Motor neuron (in vitro differentiated cells): ENCODE measurements at places on chromosomes 5 and 9.

- ATAC-seq, result no peak
Measured at GRCh38 chr5:131953969-131954368, 8.5 kb upstream of the MEIKIN start.

DNA sequence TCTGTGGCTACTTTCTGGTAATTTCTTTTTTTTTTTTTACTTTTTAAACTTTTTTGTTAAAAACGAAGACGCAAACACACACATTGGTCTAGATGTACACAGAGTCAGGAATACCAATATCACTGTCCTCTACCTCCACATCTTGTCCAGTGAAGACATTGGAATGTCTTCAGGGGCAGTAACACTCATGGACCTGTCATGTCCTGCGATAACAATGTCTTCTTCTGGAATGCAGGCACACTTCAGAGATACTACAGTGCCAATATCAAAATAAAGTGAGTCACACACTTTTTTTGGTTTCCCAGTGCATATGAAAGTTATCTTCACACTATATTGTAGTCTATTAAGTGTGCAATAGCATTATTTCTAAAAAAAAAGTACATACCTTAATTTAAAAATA lies 175.9 kb downstream of the ARRDC3 start:
- no peak for ATAC-seq

DNA sequence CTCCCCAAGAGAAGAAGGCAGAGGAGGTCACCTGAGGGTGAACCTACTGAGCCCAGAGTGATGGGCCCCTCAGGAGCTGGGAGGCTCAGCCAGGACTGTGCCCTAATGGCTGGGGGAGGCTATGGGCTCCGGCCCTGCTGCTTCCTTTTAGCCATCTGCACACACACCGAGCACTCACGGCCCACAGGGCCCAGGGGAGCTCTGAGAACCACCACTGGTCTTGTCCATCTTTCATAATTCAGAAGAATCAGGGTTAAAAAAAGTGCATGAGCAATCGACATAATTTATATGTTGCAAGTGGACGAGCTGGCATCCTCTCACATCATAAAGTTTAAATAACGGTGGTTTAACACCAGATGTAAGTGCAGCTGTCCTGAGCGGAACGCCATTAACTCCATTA lies 162.1 kb downstream of the FSTL4 start:
- ATAC-seq, result no peak

DNA sequence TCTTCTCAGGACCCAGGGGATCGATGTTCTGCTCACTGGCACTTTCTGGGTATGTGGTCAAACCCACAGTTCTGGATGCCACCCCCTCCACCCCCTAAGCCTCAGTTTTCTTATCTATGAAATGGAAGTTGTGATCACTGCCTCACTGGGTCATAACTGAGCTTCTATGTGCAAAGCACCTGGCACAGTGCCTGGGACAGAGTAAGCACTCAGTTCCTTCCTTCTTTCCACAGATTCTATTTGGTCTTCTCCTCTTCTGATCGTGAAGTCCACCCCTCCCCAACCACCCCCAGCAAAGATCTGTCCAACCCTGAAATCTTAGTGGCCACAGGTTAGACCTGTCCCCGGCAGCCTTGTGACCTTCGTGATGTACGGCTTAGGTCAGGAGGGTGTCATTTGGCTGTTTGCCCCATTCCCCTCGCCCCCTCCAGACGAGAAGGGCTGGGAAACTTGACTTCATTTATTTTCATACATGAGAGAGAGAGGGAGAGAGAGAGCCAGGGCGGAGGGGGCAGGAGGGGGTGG lies 181.4 kb downstream of the FGF18 start:
- no peak for ATAC-seq

DNA sequence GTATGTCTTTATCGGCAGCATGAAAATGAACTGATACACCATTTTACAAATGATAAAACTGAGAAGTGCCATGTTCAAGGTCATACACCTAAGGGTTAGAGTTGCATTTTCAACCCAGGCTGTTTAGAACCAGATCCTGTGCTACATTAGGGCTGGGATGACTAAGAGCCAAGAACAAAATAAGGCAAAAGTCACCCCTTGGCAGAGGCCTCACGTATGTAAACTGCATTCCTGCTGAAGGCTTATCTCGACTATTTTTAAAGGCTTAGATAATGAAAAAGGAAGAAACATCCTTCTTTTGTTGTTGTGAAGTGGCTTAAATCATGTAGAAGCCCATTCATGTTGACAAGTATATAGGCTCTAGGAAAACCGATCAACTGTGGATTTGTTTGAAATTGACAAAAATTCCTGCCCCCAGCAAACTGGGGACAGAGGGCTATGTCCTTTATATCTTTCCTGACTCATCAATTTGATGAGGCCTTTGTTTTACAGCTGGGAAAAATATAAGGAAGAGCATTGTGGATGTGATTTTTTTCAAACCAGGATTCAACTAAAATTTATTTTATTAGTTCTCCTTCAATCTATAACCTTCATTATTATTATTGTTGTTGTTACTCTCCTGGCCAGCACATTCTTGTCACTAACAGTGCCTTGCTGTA lies 196.5 kb downstream of the SNX18 start:
- ATAC-seq, result no peak

DNA sequence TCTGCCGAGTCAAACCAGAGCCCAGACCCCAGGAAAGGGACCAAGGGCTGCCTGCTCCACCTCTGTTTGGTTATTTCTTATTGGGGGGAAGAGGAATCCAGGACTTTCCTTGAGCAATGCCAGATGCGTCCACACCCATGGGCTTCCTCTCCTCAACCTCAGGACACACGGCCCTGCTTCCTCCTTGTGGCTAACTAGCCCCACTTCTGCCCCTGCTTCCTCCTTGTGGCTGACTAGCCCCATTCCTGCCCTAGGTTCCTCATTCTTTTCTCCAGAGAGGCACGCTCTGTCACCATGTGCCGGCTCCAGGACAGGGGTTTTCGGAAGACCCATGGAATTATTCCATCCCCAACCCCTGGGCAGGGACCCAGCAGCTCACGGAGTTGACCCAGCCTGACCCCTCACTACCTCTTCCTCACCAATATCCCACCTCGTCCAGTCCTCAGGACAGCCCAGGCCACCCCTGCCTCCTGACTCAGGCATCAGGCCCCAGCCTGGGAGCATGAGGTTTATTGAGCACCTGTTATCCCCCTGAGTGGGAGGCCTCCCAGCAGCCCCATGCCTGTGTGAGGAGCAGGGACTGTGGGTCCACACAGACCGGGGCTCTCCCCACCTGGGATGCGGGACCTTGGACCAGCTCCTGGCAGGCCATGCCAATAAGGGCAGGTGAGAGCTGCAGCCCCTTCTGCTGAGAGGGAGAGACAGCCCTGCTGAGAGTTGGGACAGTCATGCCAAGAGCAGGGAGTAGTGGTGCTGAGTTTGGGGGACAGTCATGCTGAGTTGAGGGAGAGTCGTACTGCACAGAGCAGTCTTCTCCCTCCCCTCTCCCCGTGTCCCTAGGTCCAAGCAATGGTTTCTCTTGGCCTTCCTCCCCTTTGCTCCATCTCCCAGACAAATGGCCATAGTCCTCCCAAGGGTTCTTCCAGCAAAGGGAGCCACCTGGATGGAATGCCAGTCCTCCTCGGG lies 11.8 kb upstream of the FCN1 start:
- ATAC-seq, result no peak

DNA sequence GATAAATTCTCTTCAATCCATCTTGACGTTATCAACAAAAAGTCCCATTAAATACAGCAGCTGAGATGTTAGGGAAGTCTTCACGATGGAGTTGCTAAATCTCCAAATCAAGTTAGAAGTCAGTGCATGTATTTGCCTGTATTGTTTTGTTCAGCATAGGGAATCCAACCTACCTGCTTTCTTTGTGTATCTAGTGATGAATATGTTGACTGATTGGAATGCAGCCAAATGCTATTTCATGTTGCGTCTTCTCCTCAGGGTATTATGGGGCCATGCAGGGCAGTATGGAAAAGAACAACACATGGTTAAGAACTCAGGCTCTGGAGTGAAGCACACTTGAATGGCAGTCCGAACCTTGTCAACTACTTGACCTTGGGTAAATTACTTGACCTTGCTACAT lies 529.5 kb upstream of the ZNF462 start:
- ATAC-seq, result no peak

DNA sequence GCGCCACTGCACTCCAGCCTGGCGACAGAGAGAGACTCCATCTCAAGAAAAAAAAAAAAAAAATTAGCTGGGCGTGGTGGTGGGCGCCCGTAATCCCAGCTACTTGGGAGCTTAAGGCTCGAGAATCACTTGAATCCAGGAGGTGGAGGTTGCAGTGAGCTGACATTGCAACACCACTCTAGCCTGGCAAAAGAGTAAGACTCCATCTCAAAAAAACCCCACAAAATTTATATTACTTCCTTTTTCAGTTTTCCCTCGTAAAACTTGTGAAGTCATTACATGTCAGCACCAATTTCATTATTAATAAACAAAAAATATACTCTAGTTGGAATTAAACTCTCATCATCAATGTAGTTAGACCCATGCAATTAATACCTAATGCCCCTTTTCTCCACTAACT lies 43.9 kb downstream of the SHLD3 start:
- no peak for ATAC-seq

- ATAC-seq, result no peak
Measured at GRCh38 chr9:76932757-76933156, 26.8 kb upstream of the PRUNE2 start.

GRCh38 chr5:169080448-169080911 lies 220.5 kb downstream of the SLIT3 start:
- ATAC-seq, result no peak

GRCh38 chr5:133430095-133430494 lies 182.2 kb downstream of the FSTL4 start:
- peak; percentile 43 for ATAC-seq

GRCh38 chr5:63025679-63026078 lies 447.1 kb downstream of the LRRC70 start:
- no peak for ATAC-seq

GRCh38 chr9:107136296-107136695 lies 146.8 kb upstream of the RAD23B start:
- no peak for ATAC-seq

DNA sequence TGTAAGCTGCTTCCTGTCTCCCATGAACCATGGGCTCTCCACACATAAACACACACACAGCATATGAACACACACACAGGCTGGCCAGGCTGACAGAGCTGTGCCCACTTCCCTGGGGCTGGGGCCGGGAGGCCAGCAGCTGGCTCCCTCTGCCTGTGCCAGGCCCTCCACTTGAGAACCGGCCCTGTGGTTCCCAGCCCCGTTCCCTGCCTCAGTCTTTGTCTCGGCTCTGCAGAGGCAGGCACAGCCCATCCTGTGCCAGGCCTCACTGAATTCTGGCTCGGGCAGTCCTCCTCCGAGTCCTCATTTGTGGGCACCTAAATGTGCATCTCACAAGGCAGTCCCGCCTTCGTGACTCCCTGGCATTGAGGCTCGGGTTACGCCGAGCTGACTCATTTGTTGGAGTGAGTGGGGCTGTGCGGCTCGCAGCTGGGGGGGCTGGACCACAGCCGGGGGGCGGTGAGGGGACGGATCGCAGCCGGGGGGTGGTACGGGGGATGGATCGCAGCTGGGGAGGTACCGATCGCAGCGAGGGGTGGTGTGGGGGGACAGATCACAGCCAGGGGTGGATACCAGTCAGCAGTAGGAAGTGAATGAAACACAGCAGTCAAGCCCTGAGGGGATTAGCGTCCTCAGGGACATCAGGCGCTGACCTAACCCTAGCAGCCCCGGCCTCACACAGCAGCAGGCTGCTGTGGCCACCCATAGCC lies 72.3 kb downstream of the PSMB7 start:
- ATAC-seq, result peak; percentile 72

- no peak for ATAC-seq
Measured at GRCh38 chr5:179908528-179908927, 831 bp upstream of the TBC1D9B start.

- no peak for ATAC-seq
Measured at GRCh38 chr5:120139039-120139438, 325.1 kb upstream of the PRR16 start.

DNA sequence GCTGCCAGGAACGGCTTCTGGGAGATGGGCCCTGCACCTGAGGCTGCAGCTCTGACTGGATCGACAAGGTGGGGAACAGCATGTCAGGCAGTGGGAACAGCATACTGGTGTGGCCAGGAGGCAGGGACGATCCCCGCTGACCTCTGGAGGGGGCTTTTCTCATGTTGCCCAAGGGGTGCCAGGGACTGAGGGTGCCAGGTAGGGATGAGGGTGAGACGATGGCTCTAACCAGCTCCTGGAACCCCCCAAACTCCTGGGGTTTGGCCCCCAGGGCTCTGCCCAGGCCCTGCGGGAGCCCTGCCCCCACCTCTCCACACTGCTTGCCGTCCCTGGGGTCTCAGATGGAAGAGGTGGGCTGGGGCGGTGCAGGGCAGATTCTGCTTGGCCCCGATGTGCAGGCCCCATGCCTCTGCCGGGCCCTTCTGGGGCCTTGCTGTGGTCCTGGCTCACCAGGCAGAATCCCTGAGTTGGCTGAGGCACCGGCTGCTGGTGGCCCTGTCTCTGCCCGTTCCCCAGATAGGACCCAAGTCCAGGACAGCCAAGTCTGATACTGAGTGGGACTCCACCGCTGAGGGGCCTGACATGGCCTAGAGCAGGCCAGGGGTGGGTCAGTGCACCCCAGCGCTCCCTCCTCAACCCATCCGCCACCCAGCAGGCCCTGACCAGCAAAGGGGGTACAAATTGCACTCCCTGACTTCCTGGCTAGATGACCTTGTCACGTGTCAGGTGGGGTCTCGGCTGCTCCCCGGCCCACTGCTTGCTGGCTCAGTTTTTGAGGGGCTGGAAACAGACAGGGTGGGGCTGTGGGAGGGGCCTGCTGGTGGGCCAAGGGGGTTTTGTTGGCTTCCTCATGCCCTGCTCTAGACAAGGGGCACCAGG lies 28.4 kb upstream of the RNF130 start:
- ATAC-seq, result no peak

DNA sequence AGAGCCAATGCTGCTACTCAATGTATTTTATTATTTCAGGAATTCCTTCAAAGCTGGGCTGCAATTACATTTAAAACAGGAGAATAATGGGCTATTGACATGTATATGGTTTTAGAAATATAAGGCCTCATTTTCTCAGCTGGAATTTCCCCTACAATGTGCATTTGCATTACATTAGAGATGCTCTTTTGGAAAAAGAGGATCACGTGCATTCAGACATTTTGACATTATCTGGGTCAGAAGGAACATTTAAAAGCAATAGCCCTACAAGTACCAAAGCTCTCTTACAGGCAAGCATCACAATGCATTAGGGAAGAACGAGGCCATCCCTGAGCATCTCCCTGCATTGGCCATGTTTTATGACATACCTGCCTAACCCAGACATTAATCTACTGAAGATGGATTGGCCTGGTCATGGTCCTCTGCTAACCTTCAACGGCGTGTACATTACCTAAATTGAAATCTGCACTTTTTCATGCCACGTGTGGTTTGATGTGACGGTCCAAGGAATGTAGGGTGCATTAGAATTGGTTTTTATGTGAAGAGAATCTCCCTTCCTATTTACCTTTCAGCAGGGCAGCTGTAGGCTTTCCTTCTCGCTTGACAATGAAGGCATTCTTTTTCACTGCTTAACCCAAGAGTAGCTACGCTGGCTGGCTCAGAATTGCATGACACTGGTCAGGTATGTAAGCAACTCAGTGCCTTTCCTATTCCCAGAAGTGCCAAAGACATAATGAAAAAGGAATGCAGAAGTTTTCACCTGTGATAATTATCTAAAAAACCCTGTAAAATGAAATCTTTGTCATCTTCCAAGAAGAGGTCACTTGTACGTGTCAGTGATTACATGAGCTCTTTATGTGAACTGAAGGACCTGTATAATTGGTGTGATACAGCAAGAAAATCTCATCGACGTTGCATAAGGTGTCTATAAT lies 212.3 kb upstream of the MPDZ start:
- ATAC-seq, result peak; percentile 73

- no peak for ATAC-seq
Measured at GRCh38 chr5:155987265-155987810, 339.6 kb upstream of the SGCD start.
